Ascending aorta (tissue), 2 donors: ENCODE measurements at places on chromosomes 2 and 18. TPM values are rescaled to one million over a fixed set of nuclear protein-coding genes. Genes with fewer than 3 reads are reported as not detected.

The MZT2B gene
- total RNA-seq: 239 TPM

The BOK gene
- 35.4 TPM for total RNA-seq

The DOK6 gene
- total RNA-seq: not detected

The CHRNA1 gene
- not detected for total RNA-seq

The TMEM200C gene
- total RNA-seq: under 0.01 TPM

The CCL20 gene
- total RNA-seq: not detected

The FIGN gene
- total RNA-seq: 4.3 TPM

The POTEJ gene
- not detected for total RNA-seq

The SH3RF3 gene
- 53.5 TPM for total RNA-seq

The HOXD13 gene
- total RNA-seq: not detected

DNA sequence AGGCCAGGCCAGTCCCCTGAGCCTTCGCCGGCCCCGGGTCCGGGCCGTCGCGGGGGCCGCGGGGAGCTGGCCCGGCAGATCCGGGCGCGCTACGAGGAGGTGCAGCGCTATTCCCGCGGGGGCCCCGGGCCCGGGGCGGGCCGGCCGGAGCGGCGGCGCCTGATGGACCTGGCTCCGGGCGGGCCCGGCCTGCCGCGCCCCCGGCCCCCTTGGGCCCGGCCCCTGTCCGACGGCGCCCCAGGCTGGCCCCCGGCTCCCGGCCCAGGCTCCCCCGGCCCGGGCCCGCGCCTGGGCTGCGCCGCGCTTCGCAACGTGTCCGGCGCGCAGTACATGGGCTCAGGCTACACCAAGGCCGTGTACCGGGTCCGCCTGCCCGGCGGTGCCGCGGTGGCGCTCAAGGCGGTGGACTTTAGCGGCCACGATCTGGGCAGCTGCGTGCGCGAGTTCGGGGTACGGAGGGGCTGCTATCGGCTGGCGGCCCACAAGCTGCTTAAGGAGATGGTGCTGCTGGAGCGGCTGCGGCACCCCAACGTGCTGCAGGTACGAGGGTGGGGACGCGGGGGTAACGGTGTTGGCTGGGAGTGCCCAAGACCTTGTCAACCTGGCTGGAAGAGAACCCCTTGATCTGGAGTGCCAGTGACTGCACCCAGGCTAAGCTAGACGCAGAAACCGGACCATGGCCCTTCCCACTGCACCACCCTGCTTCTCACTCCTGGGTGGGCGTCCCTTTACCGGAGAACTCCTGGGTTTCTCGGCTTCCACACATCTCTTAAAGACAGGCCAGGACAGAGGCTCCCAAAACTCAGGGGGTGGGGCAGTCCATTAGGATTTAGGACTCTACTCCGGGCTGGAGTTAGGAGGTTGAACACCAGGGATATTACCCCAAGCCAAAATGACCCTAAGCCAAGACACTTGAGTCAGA, 739 bp downstream of the PKDCC start:
- H3K4me1 ChIP-seq: peaks cover 6% of the 10 kb centered on the region
- no peaks in the 10 kb centered on the region for H3K27me3 ChIP-seq
- H3K4me3 ChIP-seq: peak overlapping the region; percentile 97
- peak overlapping the region; percentile 97 for H3K27ac ChIP-seq

DNA sequence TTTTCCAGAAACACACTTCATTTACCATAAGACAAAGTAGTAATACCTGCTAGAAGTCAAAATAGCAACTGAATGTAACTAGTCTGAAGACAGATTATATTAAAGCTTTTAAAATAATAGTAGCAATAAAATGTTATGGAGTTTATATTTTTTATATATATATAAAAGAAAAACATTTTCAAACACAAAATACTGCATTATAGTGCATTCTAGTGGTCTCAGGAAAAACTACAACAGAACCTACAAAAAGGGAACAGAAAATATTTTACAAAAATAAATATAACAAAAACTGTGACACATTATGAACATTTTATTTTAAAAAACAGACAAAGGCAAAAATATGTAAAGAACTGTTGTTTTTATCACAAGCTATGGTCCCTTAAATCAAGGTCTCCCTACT, 48.0 kb downstream of the STRN start:
- no peaks in the 10 kb centered on the region for H3K27me3 ChIP-seq
- peaks cover 5% of the 10 kb centered on the region for H3K36me3 ChIP-seq
- no peak overlapping the region for H3K4me3 ChIP-seq
- no peak overlapping the region for H3K27ac ChIP-seq

DNA sequence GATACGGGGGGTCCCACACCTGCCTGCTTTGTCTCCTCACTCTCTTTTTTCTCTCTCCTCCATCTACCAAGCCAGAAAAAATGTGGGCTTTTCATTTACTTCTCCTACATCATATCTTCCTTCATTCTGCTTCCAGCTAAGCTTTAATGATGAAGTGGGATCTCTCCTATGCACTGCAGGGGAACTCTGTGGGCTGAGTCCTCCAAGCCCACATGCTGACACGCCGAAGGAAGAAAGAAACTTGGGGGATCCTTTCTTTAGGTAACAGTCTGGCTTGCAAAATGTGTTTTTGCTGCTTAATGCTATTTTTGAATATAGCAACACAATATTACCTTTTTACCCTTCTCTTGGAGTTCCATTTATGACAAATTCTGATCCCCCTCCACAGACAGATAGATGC, 33.6 kb upstream of the YWHAQ start:
- no peaks in the 10 kb centered on the region for H3K4me1 ChIP-seq
- no peak for DNase-seq
- no peak overlapping the region for H3K4me3 ChIP-seq
- H3K36me3 ChIP-seq: no peaks in the 10 kb centered on the region
- H3K27ac ChIP-seq: no peak overlapping the region

- no peaks in the 10 kb centered on the region for H3K27me3 ChIP-seq
- no peaks in the 10 kb centered on the region for H3K4me1 ChIP-seq
- DNase-seq: no peak
- H3K4me3 ChIP-seq: no peak overlapping the region
- no peak overlapping the region for H3K27ac ChIP-seq
Observed at GRCh38 chr18:58580623-58581022, 48.3 kb downstream of the ALPK2 start.

- H3K4me1 ChIP-seq: peaks cover 5% of the 10 kb centered on the region
- no peak overlapping the region for H3K4me3 ChIP-seq
- DNase-seq: no peak
- no peaks in the 10 kb centered on the region for H3K36me3 ChIP-seq
- H3K27ac ChIP-seq: peak overlapping the region; percentile 1
Observed at GRCh38 chr2:178884440-178884839, 77.2 kb upstream of the TTN start.

DNA sequence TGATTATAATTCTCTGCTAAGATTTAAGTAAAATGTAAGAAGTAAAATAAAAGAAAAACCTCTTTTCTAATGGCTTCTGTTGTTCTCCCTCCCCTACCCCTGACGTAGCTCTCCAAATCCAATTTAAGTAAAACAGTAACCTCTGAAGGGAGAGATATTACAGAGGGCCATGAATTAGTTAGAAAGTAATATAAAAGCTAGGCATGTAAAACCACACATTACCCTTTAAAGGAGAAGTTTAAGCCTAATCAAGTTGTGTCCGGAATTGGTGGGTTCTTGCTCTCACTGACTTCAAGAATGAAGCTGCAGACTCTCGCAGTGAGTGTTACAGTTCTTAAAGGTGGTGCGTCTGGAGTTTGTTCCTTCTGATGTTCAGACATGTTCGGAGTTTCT, 116.9 kb upstream of the SCN7A start:
- H3K36me3 ChIP-seq: no peaks in the 10 kb centered on the region
- H3K4me3 ChIP-seq: no peak overlapping the region
- no peaks in the 10 kb centered on the region for H3K4me1 ChIP-seq
- no peak for DNase-seq
- no peaks in the 10 kb centered on the region for H3K27me3 ChIP-seq
- H3K27ac ChIP-seq: no peak overlapping the region

- no peak for DNase-seq
- no peaks in the 10 kb centered on the region for H3K27me3 ChIP-seq
- no peak overlapping the region for H3K4me3 ChIP-seq
- no peaks in the 10 kb centered on the region for H3K4me1 ChIP-seq
Observed at GRCh38 chr2:214674278-214674677, 135.2 kb downstream of the BARD1 start.

DNA sequence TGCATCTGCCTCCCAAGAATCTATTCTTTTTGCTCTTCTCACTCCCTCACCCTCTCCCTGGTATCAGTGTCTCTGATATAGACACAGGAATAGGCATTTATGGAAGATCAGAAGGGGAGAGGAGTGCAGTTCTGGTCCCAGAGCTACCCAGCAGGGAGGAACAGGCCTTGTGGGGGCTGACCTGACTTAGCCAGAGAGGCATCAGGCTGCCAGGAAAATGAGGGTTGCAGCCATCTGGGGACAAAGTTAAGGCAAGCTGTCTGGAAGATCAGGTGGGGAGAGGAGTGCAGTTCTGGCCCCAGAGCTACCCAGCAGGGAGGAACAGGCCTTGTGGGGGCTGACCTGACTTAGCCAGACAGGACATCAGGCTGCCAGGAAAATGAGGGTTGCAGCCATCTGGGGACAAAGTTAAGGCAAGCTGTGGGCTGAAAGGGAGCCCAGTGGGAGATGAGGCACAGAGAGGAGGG, 69.9 kb upstream of the HK2 start:
- H3K4me1 ChIP-seq: no peaks in the 10 kb centered on the region
- DNase-seq: no peak
- H3K4me3 ChIP-seq: no peak overlapping the region
- no peaks in the 10 kb centered on the region for H3K36me3 ChIP-seq
- H3K27ac ChIP-seq: no peak overlapping the region
- H3K27me3 ChIP-seq: no peaks in the 10 kb centered on the region

DNA sequence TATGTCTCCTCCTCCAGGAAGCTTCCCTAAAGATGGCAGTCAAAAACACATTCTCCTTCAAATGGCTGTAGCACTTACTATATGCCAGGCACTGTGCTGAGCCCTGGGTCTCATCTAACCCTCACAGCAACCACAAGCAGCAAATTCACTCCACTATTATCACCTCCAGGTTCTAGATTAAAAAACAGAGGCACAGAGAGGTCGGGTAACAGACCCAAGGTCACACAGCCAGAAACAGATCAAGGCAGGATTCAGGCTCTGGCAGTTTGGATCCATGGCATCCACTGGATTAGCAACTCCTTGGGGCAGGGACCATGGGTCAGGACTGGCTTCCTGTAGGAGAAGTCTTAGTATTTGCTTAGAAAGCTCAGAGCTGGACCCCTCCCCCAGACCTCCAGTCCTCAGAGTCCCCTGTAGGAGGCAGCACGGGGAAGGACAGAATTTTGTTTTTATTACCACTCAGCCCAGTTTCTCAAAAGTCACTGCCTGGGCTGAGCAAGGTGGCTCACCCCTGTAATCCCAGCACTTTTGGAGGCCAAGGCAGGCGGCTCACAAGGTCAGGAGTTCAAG, 34.4 kb downstream of the ZFP36L2 start:
- H3K4me1 ChIP-seq: no peaks in the 10 kb centered on the region
- H3K36me3 ChIP-seq: no peaks in the 10 kb centered on the region
- no peak overlapping the region for H3K27ac ChIP-seq
- no peak overlapping the region for H3K4me3 ChIP-seq
- no peaks in the 10 kb centered on the region for H3K27me3 ChIP-seq
- DNase-seq: no peak

DNA sequence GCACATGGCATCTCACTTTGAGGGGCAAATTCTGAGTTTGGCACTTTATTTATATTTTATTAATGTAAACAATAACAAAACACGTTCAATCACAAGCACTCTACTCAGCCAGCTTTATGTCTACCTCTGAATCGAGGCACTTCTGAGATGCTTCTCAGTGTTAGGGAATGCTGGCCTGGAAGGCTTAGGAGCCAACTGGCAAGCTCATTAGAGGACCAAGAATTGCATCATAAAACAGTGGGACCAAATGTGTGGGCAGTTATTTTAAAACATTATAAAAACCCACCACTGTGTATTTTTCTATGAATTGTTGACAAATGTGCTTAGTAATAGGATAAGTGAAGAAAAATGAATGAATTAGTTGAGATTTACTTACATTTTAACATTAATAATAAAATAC, 46.8 kb upstream of the SMIM21 start:
- H3K4me1 ChIP-seq: no peaks in the 10 kb centered on the region
- no peak for DNase-seq
- no peak overlapping the region for H3K27ac ChIP-seq
- no peaks in the 10 kb centered on the region for H3K27me3 ChIP-seq

DNA sequence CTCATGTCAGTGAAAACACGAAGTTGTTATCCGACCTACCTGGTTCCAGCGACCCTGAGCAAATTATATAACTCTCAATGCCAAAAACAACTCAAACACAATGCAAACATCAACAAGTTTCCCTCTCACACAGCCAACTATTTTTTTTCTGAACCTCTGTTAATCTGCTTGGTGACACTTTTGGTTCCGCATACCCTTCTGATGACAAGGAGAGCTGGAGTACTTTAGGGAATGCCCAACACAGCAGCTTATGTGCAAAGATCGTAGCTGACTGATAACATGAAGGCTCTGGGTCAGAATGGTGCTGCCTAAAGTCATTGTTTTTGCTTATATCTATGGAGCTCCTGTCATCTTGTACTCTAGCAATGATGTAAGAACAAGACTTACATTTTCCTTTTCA, 72.7 kb upstream of the CCDC68 start:
- H3K4me3 ChIP-seq: no peak overlapping the region
- H3K4me1 ChIP-seq: no peaks in the 10 kb centered on the region

DNA sequence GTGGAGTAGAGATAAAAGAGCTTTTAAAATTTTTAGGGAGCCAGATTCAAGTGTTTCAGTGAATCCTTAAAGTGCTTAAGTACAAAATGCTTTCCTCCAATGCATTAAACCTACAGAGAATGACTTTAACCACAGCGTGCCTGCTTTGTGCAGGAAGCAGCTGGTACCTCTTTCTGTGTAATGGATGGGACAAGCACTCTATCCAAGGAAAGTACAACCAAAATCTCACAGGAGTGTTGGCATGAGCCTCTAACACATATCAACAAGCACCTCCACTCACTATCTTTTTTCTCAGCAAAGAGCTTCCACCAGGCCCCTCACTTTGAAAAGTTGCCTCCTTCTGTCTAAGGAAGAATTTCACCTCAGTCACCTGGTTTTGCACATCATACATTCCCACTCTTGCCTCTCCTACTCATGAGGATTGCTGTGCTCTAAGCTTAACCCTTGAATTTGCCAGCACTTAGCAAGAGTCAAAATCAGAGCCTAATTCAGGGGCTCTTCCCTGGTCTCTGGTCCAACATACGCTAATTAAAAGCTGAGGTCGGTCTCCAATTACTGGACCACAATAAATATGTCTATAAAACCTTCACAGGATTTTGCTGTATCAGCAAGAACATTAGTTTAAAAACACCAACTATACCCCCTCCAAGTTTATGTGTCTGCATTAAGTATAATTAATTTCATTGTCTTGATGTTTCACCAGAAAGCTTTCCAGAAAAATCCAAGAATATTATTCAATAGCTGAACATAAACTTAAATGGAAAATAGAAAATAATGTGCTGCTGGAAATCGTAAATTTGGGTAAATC, 68.9 kb downstream of the ZNF521 start:
- H3K27ac ChIP-seq: no peak overlapping the region
- H3K27me3 ChIP-seq: no peaks in the 10 kb centered on the region
- no peak for DNase-seq
- no peaks in the 10 kb centered on the region for H3K36me3 ChIP-seq

- H3K36me3 ChIP-seq: no peaks in the 10 kb centered on the region
- H3K4me1 ChIP-seq: no peaks in the 10 kb centered on the region
- H3K27me3 ChIP-seq: no peaks in the 10 kb centered on the region
- no peak overlapping the region for H3K27ac ChIP-seq
- DNase-seq: no peak
Observed at GRCh38 chr2:59588286-59588685, 965.2 kb downstream of the BCL11A start.

GRCh38 chr18:12248926-12249720, 5.0 kb upstream of the CIDEA start:
- H3K4me1 ChIP-seq: no peaks in the 10 kb centered on the region
- no peak overlapping the region for H3K27ac ChIP-seq
- DNase-seq: no peak
- H3K4me3 ChIP-seq: no peak overlapping the region
- H3K36me3 ChIP-seq: no peaks in the 10 kb centered on the region
